ENCODE measurements at places on chromosomes 7 and 10.

- no peak for DNase-seq
- H3K27ac ChIP-seq, result no peak overlapping the region
- H3K27me3 ChIP-seq, result no peaks in the 10 kb centered on the region
- H3K4me3 ChIP-seq, result no peak overlapping the region
- H3K36me3 ChIP-seq, result no peaks in the 10 kb centered on the region
- peaks cover 24% of the 10 kb centered on the region for H3K4me1 ChIP-seq
Observed at GRCh38 chr10:566241-566885, 123.1 kb downstream of the DIP2C start.

- no peaks in the 10 kb centered on the region for H3K27me3 ChIP-seq
- H3K4me3 ChIP-seq, result no peak overlapping the region
- no peaks in the 10 kb centered on the region for H3K36me3 ChIP-seq
- H3K4me1 ChIP-seq, result peaks cover 7% of the 10 kb centered on the region
- H3K27ac ChIP-seq, result peak overlapping the region; percentile 42
- no peak for DNase-seq
Observed at GRCh38 chr10:89390476-89391225, 1.8 kb upstream of the IFIT1 start.

DNA sequence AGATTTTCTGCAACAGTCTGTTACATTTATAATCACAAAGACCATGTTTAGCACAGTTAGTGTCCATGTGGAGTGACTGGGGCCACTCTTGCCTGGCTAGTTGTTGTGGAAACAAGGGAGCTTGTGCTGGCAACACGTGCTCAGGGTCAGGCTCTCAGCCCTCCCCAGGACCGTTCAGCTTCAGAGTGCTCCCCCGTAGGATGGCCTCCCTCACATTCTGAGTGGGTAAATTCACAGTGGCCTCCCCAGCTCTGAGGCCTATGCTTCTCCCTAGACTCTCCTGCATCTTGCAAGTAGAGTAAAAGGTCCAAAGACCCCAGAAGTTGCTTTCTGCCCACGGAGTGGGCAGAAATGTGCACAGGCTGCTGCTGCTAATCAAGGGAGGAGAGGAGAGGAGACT, 122.3 kb downstream of the ADCY1 start:
- no peaks in the 10 kb centered on the region for H3K27me3 ChIP-seq
- H3K36me3 ChIP-seq, result no peaks in the 10 kb centered on the region
- H3K27ac ChIP-seq, result no peak overlapping the region
- no peak for DNase-seq
- H3K4me3 ChIP-seq, result no peak overlapping the region

- no peaks in the 10 kb centered on the region for H3K36me3 ChIP-seq
- no peaks in the 10 kb centered on the region for H3K27me3 ChIP-seq
Observed at GRCh38 chr10:76070916-76071315, 639.5 kb downstream of the LRMDA start.

DNA sequence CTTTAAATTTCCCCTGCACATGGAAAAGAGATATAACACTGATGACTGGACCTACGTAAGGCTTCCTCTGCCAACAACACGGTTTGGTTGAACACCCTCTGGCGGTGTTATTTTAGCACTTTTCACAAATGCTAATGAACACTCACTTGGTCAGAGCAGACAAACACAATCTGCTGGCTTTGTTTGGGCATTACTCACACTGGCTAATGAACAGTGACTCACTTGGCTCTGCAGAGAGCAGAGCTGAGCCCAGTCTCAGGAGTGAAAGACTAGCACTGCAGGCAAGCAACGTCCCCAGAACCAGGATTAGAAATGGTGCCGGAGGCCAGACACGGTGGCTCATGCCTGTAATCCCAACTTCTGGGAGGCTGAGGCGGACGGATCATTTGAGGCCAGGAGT, 430.8 kb downstream of the PLXNA4 start:
- H3K4me3 ChIP-seq, result no peak overlapping the region
- no peaks in the 10 kb centered on the region for H3K4me1 ChIP-seq
- H3K27me3 ChIP-seq, result no peaks in the 10 kb centered on the region
- DNase-seq, result peak; percentile 6
- H3K27ac ChIP-seq, result no peak overlapping the region

- peak overlapping the region; percentile 19 for H3K4me3 ChIP-seq
- H3K27ac ChIP-seq, result no peak overlapping the region
- no peak for DNase-seq
- H3K36me3 ChIP-seq, result no peaks in the 10 kb centered on the region
- peaks cover 12% of the 10 kb centered on the region for H3K4me1 ChIP-seq
- peaks cover 95% of the 10 kb centered on the region for H3K27me3 ChIP-seq
Observed at GRCh38 chr10:100656454-100656853, 88.9 kb upstream of the PAX2 start.

- no peaks in the 10 kb centered on the region for H3K27me3 ChIP-seq
- no peak overlapping the region for H3K4me3 ChIP-seq
- no peak overlapping the region for H3K27ac ChIP-seq
- no peaks in the 10 kb centered on the region for H3K36me3 ChIP-seq
- no peak for DNase-seq
Observed at GRCh38 chr10:106189292-106189691, 975.2 kb downstream of the SORCS1 start.

All from tibial nerve (tissue), 4 donors.